Hematopoietic multipotent progenitor cell treated with erythropoietin and hydrocortisone succinate and interleukin-3 and kit ligand, for 6 days (in vitro differentiated cells): ENCODE measurements at places on chromosomes 1 and 21.

DNA sequence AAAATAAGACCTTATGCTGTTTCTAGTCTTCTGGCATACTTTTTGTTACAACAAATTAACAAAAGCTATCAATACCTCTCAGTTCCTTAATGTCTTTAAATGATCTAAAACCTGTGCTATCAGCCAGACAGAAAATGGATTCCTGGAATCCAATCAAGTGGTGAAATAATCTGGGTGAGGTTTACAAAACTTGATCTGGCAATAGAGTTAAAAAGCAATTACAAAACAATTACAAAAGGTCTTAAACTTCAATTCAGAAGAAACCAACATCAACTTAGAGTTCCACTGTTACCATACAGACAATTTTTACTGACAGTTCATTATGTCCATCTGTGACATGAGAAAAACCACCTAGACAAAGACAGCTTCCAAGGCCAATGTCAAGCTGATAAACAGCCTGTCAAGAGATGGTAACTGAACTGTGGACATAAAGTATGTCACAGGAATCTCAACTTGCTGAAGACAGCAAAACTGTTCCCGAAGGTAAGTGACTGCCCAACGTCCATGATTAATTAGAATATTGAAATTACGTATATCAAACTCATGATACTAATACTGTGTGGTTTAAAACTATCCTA, 17.4 kb downstream of the ZZZ3 start:
- DNase-seq = no peak

DNA sequence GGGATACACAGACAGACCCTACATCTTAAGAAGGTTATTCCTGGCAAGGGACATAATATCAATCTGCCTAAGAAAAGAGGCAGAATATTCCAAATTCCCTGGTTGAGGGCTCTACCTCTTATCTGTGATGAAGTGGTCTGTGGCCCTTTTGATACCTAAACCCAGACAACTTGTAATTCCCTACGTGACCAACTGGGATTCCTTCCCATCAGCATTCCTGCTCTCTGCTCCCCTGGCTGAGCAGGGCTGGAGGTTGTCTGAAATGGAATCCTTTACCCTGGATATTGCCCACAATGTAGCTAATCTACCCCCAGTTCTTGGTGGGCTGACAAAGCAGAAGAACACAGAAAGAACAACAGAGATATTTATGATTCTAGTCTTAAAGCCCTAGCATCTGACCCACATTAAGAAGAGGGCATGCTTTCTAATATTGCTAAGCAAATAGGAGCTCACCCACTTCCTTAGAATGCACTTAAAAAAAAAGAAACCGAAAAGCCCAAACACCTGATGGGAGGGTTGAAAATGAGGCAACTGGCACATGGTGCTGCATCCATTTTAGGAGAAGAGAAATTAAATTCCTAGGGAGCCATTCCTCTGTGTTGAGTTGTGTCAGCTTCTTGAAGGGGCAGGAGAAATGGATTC, 36.8 kb downstream of the GADD45A start:
- DNase-seq = no peak

- no peak for DNase-seq
Measured at GRCh38 chr1:10738061-10739058, 58.1 kb downstream of the CASZ1 start.

GRCh38 chr21:25496825-25497482, 110.3 kb downstream of the MRPL39 start:
- DNase-seq = no peak

DNA sequence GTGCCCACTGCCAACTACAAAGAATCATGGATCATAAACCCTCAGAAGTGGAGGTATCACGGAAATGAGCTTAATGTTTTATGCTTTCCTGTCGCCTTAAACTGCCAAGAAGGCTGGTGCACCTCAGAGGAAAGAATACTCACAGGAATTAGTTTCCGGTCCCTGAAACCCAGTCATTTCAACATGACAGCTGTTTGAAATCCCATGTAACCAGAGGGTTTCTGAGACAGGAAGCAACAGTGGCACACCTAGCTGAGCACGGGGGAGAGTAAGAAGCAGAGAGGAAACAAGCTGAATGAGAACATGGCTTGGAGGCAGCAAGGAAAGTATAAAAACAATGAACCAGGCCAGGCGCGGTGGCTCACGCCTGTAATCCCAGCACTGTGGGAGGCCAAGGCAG, 3.9 kb downstream of the JAK1 start:
- no peak for DNase-seq

GRCh38 chr1:30801771-30802198, 44.2 kb upstream of the LAPTM5 start:
- DNase-seq = peak; percentile 84

DNA sequence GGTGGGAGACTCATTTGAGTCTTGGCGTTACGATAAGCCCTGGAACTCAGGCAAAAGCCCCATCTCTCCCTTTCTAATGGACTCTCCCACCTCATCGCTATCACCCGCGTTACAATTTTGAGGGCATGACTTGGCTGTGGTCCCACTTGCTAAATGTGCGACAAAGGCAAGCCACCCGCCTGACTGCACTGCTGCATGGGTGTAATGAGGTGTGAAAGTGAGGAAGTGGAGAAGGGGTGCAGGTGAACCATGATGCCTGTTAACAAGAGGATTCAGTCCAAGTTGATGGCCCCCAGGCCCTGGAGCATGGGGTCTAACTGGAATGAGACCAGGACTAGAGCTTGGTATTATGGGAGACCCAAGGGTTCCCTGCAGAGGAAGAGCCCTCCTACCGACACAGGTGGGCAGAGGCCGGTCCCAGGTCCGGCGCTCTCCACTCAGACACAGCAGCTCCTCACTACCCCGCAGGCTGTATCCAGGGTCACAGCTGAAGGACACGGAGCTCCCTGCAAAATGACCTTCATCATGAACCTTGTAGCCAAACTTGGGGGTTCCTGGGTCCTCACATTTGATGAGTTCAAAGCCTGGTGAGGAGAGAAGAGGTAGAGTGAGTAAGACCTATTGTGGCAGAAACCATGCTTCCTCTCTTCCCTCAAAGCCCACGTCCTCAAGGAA, 165.4 kb upstream of the HMGB4 start:
- DNase-seq = no peak

- DNase-seq = no peak
Measured at GRCh38 chr1:170853302-170853701, 82.0 kb upstream of the MROH9 start.

GRCh38 chr1:33272930-33273329, 16.6 kb downstream of the ZNF362 start:
- no peak for DNase-seq

GRCh38 chr21:16330908-16331268, 601.1 kb downstream of the USP25 start:
- DNase-seq = no peak

DNA sequence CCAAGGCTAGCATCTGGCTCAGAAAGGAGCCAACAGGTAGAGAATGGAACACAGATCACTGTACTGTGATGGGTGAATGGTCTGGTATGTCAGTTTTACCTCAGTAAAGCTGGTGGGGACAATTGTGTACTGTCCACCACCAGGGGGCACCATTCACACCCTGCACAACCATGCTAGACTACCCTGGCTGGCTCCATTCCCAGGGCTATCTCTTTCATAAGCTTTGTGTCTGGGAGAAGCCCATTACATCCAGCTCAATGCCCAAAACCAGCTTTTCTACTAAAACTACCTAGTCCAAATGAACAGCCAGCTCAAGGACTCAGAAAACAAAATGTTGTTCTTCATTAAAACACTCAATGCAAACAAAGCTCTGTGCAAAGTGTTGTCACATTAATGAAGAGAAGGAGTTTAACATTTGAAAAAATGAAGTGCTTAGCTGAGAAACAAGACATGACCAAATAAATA, 62.0 kb upstream of the RASAL2 start:
- peak; percentile 89 for DNase-seq

DNA sequence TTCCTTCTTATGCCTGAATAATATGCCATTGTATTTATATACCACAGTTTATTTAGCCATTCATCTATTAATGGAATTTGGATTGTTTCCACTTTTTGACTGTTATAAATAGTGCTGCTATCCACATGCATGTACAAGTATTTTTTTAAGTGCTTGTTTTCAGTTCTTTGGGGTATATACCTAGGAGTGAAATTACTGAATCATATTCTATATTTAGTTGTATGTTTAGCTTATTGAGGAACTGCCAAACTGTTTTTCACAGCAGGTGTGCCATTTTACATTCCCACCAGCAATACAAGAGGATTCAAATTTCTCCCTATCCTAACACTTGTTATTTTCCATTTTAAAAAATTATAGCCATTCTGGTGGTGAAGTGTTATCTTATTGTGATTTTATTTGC, 7.6 kb upstream of the HJV start:
- DNase-seq = no peak

DNA sequence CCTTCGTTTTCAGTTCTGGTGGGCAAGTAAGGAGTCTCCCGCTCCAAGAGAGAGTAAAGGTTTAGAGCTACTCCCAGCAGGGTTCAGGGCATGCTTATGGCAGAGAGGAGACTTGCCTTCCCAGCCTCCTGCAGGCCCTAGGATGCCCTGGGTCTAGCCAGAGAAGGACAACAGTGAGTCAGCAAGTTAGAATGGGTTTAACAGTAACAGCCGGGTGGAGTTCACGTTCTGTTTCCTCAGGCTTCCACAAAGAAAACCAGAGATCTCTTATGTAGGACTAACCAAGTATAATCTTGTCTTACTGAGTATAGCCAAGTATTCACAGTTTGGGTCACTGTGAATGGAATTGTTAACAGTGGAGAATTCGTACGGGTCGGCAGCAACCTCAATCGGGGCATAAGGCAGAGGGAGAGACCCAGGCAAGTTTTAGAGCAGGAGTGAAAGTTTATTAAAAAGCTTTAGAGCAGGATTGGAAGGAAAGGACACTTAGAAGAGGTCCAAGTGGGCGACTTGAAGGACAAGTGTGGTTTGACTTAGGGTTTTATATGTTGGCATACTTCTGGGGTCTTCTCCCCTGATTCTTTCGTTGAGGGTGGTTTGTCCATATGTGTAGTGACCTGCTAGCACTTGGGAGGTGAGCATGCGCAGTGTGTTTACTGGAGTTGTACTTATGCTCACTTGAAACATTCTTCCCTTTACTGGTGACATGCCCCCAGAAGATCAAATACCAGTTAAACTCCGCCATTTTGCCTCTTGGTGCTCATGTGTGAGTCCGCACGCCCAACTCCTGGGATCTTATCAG, 4.5 kb downstream of the OVAAL start:
- DNase-seq = peak; percentile 71

- DNase-seq = peak; percentile 86
Measured at GRCh38 chr1:226181996-226182714, 4.4 kb downstream of the ACBD3 start.

DNA sequence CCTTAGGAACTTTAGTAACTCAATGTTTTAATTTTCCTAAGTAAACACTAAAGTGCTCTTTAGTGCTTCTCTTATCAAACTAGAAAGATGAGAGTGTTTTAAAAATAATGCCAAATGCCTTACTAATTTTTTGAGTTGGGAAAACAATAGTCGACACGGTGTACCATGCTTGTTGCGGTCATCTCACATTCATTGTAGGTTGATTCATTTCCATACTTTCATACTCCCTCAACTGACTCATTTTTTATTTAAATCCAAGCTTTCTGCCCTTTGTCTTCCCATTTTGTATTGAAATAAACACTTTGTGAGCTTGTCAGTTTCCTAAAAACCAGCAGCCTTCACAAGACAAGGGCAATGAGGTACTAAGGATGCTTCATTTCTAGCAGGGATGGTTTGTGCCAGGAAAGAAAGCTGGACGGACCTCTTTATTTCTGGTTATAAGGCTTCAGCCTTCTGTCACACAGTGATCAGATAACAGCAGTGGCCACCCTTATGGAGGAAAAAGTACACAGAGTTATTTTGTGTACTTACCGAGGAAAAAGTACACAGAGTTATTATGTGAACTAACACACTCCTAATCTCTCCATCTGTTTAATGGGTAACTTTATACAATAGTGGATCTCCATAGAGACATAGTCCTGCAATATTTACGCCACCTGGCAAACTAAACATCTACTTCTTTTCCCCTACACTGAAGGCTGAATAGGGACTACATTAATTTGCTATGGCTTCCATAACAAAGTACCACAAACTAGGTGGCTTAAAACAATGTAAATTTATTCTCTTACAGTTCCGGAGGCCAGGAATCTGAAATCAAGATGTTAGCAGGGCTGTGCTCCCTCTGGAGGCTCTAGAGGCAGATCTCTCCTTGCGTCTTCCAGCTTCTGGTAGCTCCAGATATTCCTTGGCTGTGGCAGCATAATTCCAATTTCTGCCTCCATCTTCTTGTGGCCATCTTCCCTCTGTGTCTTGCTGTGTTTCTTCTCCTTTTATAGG, 13.0 kb upstream of the CCDC190 start:
- no peak for DNase-seq

- DNase-seq = no peak
Measured at GRCh38 chr21:29887313-29888009, 52.3 kb downstream of the GRIK1 start.

DNA sequence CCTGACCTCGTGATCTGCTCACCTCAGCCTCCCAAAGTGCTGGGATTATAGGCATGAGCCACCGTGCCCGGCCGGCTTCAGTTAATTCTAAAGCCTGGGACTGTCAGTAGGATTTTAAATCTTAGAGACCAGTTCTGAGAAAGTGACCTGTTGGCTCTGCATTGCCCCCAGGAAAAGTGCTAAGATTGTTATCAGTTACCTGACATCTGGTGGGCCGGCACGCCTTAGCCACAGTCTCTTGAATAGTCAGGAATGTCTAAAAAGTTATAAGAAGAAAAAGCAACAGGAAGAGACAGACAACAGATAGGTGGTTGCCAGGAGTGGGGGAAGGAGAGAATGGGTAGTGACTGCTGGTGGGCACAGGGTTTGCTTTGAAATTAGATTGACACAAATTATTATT, 35.1 kb downstream of the RABGAP1L start:
- no peak for DNase-seq

DNA sequence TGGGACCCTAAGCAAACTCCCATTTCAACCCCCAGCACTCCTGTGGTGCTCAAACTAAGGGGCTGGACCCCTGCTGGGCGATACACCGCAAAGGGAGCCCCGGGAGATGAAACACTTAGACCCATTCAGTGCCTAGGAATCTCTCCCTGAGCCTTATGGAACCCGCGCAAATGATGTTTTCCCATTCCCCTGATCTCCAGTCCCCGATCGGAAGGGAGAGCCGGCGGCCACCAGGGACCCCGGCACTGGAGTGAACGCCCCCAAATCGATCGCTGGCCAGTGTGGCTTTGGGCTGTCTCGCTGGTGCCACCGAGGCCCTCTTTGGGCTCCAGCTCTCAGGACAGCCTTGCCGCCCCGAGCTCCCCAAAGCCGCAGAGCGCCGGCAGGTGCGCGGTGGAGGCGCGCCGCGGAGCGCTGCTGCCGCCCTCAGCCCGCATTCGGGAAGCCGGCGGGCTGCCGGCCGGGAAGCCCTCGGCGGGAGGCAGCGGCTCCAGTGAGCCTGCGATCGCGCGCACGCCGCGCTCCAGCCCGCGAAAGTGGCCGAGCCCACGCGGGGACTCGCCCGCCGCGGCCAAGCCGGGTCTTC, 1.1 kb downstream of the PLXNA2 start:
- DNase-seq = peak; percentile 37

GRCh38 chr1:93014168-93014567, 52.9 kb upstream of the DIPK1A start:
- no peak for DNase-seq

- no peak for DNase-seq
Measured at GRCh38 chr1:200471739-200472138, 61.9 kb upstream of the ZNF281 start.

GRCh38 chr1:86388777-86389176, 7.3 kb downstream of the ODF2L start:
- DNase-seq = no peak
